ENCODE measurements at places on chromosomes 13 and 19.

DNA sequence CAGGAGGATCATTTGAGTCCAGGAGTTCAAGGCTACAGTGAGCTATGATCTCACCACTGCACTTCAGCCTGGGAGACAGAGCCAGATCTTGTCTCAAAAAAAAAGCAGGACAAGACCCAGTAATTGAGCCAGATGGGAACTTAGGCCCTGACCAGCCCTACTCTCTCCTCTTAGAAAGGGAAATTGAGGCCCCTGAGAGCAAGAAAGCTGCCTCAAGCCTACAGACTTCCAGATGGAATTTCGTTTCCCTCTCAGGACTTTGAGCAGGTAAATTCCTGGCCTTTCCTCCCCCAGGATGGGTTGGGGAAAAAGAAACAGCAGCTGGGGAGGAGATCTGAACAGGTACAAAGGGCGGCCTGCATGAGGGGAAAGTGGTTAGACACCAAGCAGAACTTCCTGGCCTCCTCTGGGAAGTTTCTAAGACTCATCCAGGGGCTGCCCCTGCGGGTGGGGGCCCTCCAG, 3.6 kb upstream of the BCL3 start:
- no peak for DNase-seq

GRCh38 chr13:39315796-39316195, 277.5 kb downstream of the NHLRC3 start:
- no peak for DNase-seq

DNA sequence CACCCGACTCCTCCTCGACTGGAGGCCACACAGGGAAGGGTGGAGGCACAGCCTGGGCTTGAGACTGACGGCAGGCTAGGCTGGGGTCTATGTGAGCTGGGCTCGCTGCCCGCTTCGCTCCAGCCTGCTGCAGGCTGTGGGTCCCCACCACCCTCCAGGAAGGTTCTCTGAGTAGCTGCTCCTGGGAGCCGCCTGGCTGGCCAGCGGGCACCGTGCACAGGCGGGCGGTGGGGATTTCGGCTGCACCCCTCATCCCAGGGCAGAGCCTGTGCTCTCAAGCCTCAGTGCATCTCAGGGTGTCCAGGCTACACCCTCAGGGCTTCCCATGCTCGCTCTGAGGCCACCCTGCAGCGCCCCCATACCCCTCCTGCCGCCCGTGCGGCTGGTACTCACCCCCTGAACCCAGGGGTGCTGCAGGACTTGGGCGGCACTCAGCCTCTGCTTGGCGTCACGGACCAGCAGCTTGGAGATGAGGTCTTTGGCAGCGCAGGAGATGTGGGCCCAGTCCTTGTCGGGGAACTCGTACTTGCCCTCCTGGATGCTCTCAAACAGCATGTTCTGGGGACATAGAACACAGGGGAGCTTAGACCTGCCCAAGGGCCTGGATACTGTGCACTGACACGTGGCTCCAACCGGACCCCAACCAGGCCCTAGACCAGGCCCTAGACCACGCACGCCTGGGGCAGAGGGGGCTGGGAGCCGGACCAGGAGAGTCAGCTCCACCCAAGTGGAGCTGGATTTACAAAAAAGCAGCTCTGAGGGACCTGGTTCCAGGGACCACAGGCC, 10.2 kb downstream of the MKNK2 start:
- DNase-seq, result no peak

GRCh38 chr13:72448082-72448481, 279.3 kb downstream of the MZT1 start:
- no peak for DNase-seq

GRCh38 chr13:26132756-26133155, 80.9 kb upstream of the SHISA2 start:
- DNase-seq, result no peak

- no peak for DNase-seq
Measured at GRCh38 chr19:47135156-47135555, 4.5 kb downstream of the SAE1 start.

GRCh38 chr19:32673573-32673972, 1.4 kb downstream of the ANKRD27 start:
- DNase-seq, result no peak

GRCh38 chr19:11025445-11025844, 63.8 kb upstream of the LDLR start:
- DNase-seq, result no peak

DNA sequence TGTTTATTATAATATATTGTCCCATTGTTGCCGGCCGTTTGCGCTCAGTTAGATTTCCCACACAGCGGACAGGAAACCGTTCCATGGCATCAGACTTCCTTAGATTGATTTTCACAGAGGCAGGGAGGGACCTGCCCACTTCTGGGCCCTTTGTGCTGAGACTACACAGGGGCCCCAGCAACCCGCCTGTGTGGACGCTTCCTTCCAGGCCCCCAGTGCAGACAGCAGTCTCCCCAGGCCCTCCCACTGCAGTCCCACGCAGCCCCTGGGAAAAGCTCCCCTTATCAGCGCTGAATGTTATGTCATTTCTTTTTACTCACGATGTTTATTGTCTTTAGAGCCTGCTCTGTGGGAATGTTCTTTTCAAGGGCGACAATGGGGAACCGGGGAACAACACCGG, 351.7 kb upstream of the ARGLU1 start:
- DNase-seq, result no peak

- no peak for DNase-seq
Measured at GRCh38 chr19:49923055-49924003, 5.7 kb upstream of the ATF5 start.

DNA sequence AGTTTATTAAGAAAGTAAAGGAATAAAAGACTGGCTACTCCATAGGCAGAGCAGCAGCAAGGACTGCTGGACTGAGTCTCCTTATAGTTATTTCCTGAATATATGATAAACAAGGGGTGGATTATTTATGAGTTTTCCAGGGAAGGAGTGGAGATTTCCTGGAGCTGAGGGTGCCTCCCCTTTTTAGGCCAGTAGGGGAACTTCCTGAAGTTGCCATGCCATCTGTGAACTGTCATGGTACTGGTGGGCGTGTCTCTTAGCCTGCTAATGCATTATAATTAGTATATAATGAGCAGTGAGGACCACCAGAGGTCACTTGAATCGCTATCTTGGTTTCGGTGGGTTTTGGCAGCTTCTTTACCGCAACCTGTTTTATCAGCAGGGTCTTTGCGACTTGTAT, 13.5 kb downstream of the ZSCAN5A start:
- no peak for DNase-seq

DNA sequence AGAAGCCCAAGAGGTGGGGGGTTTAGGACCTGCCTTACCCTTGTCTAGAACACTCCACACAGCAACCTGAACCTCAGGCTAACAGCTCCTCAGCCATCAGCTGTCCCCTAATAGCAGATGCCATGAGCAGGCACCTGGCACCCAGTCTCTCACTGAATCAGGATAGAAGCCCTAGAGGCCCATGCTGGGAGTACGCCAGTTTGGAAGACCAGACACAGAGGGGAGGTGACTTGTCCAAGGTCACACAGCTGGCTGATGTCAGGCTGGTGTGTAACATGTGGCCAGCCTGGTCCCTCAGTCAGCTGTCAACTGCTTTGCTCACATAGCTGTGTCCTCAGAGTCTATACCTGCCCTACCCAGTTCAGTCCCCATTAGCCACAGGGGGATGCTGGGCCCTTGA, 12.8 kb upstream of the SAMD1 start:
- no peak for DNase-seq

GRCh38 chr13:31204592-31204991, 4.8 kb downstream of the B3GLCT start:
- DNase-seq, result no peak

- DNase-seq, result peak; percentile 67
Measured at GRCh38 chr19:15332311-15332996, at the start of gene BRD4. BRD4 (minus strand) TSS chr19:15332539; CDS start chr19:15273099, 59,440 bp downstream.

- DNase-seq, result peak; percentile 23
Measured at GRCh38 chr19:5292822-5293611, 47.6 kb downstream of the PTPRS start.

- DNase-seq, result no peak
Measured at GRCh38 chr13:39350461-39350881, 252.5 kb downstream of the LHFPL6 start.

GRCh38 chr13:43230989-43231388, 207.6 kb downstream of the DNAJC15 start:
- no peak for DNase-seq

DNA sequence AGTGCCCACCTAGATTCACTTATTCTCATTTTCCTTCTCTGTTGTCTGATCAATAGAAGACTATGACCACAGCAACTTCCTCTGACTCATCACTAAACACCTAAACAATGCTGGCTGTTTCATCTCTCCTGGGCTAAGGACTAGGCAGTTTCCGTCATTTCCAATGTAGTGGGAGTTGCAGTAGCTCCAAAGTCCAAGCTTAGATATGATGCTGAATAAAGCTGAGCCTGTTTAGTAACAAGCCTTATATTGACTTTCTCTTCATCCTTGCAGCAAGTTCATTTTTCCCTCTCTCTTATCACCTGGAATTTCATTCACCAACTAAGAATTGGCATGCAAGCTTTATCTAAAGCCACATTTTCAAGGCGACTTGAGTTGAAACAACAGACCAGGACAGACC, 53.5 kb upstream of the PCDH9 start:
- DNase-seq, result no peak

DNA sequence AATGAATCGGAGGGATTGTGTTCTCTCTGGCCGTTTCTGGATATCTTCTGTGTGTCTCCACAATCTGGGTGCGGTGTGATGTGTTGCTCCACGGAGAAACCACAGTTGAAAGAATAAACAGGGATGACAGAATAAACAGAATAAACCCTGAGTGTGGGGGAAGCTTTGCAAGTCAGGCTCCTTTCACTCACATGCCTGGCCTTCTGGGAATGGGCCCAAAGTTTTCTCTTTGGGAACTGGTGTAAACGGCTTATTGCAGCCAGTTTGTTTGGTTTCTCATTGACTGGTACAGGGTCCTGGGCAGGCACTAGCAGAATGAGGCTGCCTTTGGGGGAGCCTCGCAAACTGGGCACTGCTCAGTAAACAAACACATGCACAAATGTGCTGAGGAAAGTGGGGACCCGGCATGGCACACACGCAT, 324.7 kb downstream of the DLEU7 start:
- DNase-seq, result no peak

GRCh38 chr13:42116225-42116624, 67.8 kb downstream of the DGKH start:
- no peak for DNase-seq

DNA sequence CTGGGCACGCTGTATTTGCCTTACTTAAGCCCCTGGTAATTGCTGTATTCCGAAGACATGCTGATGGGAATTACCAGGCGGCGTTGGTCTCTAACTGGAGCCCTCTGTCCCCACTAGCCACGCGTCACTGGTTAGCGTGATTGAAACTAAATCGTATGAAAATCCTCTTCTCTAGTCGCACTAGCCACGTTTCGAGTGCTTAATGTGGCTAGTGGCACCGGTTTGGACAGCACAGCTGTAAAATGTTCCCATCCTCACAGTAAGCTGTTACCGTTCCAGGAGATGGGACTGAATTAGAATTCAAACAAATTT, 676 bp downstream of the BRCA2 start:
- no peak for DNase-seq

GRCh38 chr19:49064029-49064629, 489 bp downstream of the NTF4 start:
- DNase-seq, result no peak

DNA sequence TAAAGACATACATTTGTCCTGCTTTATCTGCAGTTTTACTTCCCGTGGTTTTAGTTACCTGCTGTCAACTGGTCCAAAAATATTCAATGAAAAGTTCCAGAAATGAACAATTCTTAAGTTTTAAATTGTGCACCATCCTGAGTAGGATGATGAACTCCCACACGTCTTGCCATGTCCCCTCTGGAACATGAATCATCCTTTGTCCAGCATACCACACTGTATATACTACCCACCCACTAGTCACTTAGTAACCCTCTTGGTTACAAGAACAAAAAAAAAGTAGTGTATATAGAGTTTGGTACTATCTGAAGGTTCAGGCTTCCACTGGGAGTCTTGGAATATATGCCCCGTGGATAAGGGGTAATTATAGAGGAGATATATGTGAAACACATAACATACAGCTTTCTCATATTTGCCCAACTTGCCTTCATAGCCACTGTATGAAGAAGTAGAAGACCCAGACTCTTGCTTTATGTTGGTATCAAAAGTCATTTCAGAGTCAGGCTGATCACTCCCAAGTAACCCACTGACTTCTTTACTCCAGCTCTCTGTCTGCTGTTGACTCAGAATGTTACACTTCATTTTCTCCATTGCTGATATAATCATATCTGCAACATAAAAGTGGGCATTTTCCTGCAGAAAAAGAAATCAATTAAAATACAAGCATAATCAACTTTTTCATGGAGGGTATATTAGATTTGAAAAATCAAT, 19.3 kb downstream of the RUBCNL start:
- DNase-seq, result no peak

GRCh38 chr13:47289567-47289966, 392.7 kb upstream of the HTR2A start:
- no peak for DNase-seq

DNA sequence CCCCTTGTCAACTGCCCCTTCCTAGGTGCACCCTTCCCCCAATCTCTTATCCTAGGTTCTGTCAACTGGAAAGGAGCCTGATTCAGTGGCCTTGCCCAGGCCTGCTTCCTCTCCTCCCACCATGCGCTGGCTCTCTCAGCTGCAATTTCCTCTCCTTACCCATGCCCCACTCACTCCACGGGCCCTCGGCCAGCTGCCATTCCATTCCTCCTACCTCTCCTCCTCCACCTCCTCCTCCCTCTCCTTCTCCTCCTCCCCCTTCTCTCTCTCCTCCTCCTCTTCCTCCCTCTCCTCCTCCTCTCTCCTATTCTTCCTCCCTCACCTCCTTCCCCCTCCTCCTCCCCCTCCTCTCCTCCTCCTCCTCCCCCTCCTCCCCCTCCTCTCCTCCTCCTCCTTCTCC, 9.6 kb upstream of the TIMM44 start:
- no peak for DNase-seq

- no peak for DNase-seq
Measured at GRCh38 chr19:53037101-53038097, 7.1 kb upstream of the ERVV-2 start.

DNA sequence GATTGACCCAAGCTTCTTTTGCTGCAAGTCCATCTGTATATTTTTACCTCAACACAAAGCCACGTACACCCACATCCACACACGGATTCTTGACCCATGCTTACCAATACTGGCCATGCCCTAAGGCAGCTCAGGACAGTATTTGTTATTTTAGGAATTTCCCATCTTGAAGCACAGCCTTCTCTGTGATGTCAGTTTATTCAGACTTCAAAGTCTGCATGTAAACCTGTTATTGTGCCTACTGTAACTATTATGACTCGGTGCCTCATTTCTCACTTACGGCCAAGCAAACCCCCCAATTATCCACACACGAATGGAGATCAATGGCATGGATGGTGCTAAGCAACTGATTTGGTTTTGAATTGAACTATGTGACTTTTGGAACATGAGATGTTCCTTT, 17.5 kb downstream of the CLDN10 start:
- DNase-seq, result no peak

- DNase-seq, result no peak
Measured at GRCh38 chr19:4455719-4456475, 1.7 kb downstream of the UBXN6 start.

DNA sequence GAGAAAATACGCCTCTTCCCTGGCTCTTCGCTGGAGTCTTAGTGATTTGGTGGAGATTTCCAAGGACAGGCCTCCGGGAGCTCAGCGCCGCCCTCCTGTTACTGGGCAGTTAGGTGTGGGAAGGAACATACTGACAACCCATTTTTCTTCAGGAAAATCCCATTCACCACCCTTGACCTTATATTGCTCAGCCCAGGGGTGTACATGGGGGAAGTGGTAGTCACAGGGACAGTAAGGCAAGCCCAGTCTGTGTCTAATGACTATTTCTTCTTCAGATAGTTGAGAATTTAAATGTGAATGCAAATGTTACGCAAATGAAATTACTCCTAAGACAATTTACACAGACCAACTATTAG, 119.4 kb downstream of the UQCRFS1 start:
- DNase-seq, result no peak

Measured in activated T-cell treated with anti-CD3 and anti-CD28 coated beads for 4 hours (primary cell).